ENCODE measurements at places on chromosomes 3 and 15.

DNA sequence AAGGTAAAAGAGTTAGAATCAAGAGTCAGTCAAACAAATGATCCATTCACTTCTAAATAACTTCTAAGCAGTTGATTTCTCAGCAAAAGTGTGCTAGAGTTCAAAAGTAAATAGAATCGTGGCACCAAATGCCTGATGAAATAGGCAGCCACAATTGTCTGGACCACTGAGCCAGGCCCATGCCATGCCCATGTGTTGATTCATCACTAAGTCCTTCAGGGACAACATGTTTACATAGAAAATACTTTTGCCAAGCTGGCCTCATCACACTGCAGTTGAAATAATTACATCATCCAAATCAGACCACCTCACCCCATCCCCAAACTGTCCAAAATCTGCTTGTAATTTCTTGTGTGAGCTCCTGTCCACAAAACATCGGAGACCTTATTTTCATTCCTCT, 216.3 kb downstream of the IGSF11 start:
- H3K27me3 ChIP-seq = no peaks in the 10 kb centered on the region
- H3K36me3 ChIP-seq = no peaks in the 10 kb centered on the region
- H3K4me3 ChIP-seq = no peak overlapping the region
- no peaks in the 10 kb centered on the region for H3K4me1 ChIP-seq
- no peak overlapping the region for H3K27ac ChIP-seq
- no peak for DNase-seq

DNA sequence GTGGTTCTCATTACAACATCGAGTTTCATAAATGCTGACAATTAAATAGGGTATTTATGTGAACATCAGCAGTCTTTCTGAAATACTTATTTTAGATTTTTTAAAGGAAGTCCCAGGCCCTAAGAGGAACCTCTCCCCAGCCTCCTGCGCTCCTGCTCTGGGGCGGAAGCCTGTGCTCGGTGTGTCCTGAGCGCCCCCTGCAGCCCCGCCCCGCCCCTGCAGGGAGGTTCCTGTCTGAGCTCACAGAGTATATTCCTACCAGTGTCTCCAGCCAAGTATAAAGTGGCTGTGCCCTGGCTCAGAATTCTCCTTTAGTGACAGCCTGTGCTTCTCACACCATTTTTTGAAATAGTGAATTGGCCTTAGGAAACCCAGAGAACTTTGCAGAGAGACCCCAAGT, 567.9 kb downstream of the GOLGA6L6 start:
- no peak overlapping the region for H3K4me3 ChIP-seq
- H3K27me3 ChIP-seq = no peaks in the 10 kb centered on the region
- DNase-seq = no peak

DNA sequence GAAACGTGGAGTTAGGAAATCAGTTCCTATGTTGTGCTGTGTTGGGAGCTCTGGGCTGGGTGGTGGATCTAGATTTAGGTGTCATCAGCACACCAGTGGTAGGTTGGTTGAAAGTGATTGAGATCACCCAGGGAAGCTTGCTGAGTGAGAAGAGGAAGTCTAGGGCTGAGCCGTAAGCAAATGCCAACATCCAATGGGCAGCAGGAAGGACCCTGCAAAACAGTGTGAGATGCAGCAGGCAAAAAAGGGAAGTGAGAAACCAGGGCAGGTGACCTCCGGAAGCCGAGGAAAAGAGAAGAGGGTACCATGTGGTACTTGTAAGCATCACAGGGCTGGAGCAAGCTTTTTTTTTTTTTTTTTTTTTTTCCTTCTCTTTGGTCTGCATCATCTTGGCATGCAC, 15.9 kb upstream of the COPG1 start:
- H3K4me1 ChIP-seq = peaks cover 11% of the 10 kb centered on the region
- H3K27ac ChIP-seq = no peak overlapping the region
- no peak overlapping the region for H3K4me3 ChIP-seq
- no peaks in the 10 kb centered on the region for H3K36me3 ChIP-seq
- H3K27me3 ChIP-seq = no peaks in the 10 kb centered on the region
- DNase-seq = no peak

DNA sequence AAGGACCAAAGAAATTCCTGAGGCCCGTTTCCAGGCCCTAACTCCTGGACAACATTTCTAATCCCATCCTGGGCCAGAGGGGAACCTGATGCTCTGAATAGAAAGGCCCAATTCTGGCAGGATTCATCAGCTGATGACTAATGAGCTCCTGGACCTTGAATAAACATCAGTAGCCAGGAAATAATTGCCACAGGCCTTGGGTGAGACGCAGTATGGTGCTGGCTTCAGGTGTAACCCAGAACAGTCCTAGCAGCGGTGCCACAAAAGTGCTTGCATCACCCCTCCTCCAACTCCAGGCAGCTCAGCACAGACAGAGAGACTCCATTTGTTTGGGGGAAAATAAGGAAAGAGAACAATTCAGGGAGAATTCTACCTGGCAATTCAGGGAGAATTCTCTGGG, 184.7 kb upstream of the POU1F1 start:
- H3K27me3 ChIP-seq = no peaks in the 10 kb centered on the region
- no peak overlapping the region for H3K27ac ChIP-seq
- no peak for DNase-seq
- H3K4me1 ChIP-seq = no peaks in the 10 kb centered on the region

- no peak for DNase-seq
- H3K27me3 ChIP-seq = no peaks in the 10 kb centered on the region
- H3K36me3 ChIP-seq = no peaks in the 10 kb centered on the region
- H3K4me1 ChIP-seq = peaks cover 40% of the 10 kb centered on the region
Measured at GRCh38 chr3:99938270-99938911, 120.7 kb downstream of the CMSS1 start.

DNA sequence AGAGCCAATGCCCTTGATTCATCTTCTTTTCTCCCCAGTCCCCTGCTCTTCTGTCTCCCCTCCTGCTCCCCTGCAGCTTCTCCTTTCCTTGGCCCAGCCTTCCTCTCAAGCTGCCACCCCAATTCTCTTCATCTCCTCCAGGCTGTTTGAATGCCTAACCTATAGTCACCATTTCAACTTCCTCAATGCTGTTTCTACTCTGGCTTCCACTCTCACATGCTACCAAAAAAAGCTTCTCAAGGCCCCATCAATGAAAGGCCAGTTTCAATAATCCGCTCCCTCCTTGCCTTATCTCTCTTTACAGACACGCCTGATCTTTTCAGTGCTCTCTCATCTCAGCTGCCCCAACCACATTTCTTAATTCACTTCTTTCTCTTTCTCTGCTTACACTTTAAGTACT, 212.2 kb upstream of the GPR149 start:
- no peaks in the 10 kb centered on the region for H3K27me3 ChIP-seq
- DNase-seq = no peak
- H3K27ac ChIP-seq = no peak overlapping the region
- no peaks in the 10 kb centered on the region for H3K36me3 ChIP-seq
- H3K4me1 ChIP-seq = no peaks in the 10 kb centered on the region
- no peak overlapping the region for H3K4me3 ChIP-seq

- no peak overlapping the region for H3K4me3 ChIP-seq
- H3K27ac ChIP-seq = no peak overlapping the region
- no peaks in the 10 kb centered on the region for H3K4me1 ChIP-seq
- no peaks in the 10 kb centered on the region for H3K36me3 ChIP-seq
- H3K27me3 ChIP-seq = no peaks in the 10 kb centered on the region
- no peak for DNase-seq
Measured at GRCh38 chr3:127396473-127396872, 108.6 kb upstream of the PRR20G start.
